ENCODE measurements at places on chromosomes 13 and 19.

GRCh38 chr19:19145281-19145680 lies 7.0 kb upstream of the TMEM161A start:
- no peak for DNase-seq

DNA sequence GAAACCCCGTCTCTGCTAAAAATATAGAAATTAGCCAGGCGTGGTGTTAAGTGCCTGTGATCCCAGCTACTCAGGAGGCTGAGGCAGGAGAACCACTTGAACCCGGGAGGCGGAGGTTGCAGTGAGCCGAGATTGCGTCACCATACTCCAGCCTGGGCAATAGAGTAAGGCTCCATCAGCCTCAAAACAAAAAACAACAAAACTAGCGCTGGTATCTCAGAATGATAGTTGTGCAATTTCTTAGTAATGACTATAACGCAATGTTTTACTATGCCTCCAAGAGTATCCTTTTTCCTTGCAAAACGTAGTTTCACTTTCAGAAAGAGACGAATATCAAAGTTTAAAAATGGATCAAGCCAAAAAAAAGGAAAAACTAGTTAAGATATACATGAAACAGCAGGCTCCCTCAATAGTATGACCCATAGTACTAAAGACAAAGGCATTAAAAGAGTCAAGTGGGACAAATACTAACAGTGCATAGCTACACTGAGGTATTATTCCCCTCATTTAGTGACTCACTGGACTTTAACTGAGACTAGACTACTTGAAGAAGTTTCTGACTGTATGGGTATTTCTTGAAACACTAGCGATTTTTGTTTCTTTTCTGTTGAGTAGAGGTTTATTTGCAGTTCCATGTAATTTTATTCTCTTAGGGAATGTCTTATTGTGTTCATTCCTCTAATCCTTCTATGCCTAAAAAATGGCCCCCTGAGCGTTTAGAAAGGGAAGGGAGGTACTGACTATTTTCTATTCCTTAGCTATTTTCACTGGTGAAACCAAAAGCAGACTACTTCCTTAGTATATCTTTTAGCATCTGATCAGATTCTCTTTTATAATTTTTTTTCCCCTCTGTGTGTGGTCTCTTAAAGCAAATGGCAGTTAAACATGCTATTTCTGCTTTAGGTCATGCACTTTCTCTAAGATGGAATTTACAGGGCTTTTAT lies 10.4 kb upstream of the ITM2B start:
- no peak for DNase-seq

- no peak for DNase-seq
Measured at GRCh38 chr13:94561126-94561525, 34.8 kb downstream of the TGDS start.

GRCh38 chr13:103203735-103204330 lies 137.6 kb upstream of the SLC10A2 start:
- DNase-seq: no peak

DNA sequence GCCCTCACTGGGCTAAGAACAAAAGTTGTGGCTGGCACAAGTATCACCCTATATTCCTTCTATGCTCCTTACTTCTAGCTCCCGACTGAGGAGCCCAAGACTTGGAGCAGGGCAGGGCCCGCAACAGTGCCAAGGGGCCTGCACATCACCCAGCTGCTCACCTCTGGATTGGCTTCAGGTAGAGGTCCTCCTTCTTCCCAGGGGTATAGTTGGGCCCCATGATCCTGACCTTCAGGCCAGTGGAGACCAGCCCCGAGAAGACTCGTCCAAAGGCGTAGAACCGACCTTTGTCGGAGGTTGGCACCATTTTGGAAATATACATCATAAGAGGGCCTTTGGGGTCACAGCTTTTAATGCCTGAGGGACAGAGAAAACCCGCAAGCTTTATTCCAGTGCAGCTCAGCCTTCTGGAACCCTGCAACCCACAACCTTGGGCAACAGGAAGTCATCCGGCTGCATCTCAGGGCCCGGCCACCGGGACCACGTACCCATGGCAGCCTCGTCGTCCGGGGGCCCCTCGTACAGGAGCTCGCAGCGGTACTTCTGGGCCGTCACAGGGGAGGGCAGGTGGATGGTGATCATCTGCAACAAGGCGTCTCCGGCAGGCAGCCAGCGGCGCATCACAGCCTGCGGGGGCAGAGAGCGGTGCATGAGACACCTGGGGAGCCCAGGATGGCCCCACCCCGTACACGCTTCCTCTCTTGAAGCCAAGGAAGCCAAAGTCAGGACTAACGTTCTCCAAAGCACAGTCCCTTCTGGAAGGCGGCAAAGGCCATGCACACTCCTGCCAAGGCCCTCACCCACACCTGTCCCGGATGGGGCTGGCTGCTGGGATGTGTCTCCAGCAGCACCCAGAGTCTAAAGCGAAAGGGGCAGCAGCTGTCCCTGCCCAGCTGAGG lies 4.7 kb downstream of the EEF2 start:
- no peak for DNase-seq

GRCh38 chr19:35076026-35076370 lies 34.5 kb downstream of the HPN start:
- DNase-seq: no peak

GRCh38 chr19:30733826-30734550 lies 361.8 kb downstream of the ZNF536 start:
- no peak for DNase-seq

- DNase-seq: no peak
Measured at GRCh38 chr13:66543780-66544179, 686.4 kb downstream of the PCDH9 start.

- no peak for DNase-seq
Measured at GRCh38 chr19:50406156-50406820, 12.4 kb upstream of the SPIB start.

DNA sequence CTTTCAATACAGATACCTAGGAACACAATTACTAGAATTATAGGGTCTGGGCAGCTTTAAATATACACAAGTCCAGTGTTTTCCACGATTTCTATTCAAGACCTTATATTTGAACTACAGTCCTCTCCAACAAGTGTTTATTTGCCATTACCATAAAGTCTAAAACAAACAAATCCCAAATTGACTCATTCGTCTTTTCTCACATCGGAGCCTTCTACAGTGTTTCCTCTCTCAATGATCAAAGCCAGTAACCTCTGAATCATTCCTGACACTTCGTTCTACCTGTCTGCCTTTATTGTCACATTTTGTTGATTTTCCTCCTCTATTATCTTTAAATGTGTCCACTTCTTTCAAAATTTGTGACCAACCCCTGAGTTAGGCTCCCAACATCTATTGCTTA lies 1356.5 kb upstream of the SLC10A2 start:
- DNase-seq: no peak

DNA sequence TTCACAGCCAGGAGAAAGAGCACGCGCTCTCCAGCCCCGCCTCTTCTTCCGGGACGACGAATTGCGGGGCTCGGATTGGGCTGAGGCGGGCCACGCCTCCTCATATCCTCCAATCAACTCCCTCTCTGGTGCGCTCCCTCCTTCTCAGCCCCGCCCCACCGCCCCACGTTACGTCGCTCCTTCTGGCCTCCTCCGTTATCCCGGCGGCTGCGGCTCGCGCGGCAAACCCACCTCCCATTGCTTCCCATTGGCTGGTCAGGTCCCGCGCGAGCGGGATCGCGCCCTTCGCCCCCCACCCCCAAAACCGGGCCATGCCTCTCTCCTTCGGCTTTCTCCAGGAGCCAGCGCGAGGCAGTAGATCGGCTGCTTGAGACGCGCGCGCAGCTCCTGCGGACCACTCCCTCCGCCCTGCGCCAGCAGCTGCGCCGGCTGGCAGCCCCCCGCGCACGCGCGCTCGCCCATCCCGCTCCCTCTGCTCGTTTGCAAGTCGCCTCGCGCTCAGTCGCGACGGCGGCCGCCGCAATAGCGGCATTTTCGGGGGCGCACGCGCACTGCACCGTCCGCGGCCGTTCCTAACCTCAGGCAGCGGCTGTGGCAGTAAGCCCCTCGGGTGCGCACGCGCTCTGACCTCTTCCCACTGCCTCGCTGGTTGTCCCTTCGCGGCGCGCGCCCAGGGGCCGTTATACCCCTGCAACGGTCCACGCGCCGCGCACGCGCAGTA lies 512 bp upstream of the ARHGAP35 start:
- DNase-seq: peak; percentile 99

- no peak for DNase-seq
Measured at GRCh38 chr13:78841358-78841963, 182.5 kb upstream of the OBI1 start.

DNA sequence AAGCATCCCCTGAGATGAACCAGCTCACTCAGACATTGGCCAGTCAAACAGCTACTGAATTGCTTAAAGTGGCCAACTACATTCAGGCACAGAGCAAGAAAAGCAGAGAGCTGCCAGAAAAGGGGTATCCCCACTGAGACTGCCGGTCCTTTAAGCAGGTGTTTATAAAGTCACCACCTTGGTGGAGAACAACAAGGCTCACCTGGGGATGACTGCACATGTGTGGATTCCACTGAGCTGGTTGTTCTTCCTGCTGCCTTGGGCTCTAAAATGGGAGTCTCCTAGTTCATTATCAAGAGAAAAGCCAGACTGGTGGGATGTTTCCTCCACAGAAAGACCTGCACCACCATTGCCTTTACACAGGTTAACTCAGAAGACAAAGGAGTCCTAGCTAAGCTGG lies 51.8 kb upstream of the IPO5 start:
- DNase-seq: no peak

DNA sequence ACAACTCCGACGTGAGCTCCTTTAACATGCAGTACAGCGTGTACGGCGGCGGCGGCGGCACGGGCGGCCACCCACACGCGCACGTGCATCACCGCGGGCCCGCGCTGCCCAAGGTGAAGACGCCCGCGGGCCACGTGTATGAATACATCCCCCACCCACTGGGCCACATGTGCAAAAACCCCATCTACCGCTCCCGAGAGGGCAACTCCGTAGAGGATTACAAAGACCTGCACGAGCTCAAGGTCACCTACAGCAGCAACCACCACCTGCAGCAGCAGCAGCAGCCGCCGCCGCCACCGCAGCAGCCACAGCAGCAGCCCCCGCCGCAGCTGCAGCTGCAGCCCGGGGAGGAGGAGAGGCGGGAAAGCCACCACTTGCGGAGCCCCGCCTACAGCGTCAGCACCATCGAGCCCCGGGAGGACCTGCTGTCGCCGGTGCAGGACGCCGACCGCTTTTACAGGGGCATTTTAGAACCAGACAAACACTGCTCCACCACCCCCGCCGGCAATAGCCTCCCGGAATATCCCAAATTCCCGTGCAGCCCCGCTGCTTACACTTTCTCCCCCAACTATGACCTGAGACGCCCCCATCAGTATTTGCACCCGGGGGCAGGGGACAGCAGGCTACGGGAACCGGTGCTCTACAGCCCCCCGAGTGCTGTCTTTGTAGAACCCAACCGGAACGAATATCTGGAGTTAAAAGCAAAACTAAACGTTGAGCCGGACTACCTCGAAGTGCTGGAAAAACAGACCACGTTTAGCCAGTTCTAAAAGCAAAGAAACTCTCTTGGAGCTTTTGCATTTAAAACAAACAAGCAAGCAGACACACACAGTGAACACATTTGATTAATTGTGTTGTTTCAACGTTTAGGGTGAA lies 6.6 kb downstream of the SLITRK5 start:
- no peak for DNase-seq

GRCh38 chr13:70353096-70353495 lies 244.8 kb upstream of the KLHL1 start:
- no peak for DNase-seq

DNA sequence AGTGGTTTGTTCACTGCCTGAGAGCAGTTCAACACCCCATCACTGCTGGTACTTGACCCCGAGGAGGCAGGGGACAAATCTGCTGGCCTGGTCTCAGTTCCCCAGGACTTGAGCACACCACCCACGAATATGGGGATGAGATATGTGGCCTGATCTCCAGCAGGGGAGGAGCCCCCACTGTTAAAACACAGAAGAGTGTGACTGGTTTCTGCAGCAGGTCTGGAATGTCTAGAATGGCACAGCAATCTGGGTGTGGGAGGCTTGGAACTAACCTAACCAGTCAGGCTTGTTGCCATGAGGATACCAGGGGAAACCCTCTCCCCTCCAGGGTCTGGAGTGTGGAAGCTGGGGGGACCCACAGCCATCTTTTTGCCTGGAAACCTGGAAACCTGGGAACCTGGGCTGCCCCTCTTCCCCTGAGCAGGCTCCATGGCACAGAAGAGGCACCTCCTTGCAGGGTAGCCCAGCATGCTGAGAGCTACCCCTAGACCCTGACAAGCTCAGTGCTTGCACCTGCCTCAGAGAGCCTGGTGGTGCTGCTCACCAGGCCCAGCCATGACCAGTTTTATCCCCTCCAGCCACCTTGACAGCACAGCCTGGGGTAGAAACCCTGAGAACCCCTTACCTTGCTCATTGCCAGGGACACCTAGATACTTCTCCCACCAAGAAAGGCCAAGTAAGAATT lies 273.8 kb downstream of the LIG4 start:
- DNase-seq: no peak

DNA sequence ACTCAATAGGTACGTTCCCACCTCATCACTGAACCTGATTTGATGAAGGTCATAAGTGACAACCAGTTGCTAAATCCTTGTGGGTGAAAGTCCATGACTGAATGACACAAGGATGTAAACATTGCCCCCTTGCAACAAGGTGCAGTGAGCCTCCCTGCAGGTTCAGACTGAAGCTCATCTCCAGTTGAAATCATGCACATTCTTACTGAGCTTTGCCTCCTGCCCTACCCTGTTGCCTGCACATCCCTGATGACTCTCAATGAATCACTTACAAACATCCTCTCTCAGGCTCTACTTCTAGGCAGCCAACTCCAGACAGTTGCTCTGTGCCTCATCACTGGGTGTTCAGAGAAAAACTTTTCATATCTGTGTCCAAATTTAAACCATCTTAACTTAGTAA lies 42.5 kb upstream of the ARGLU1 start:
- peak; percentile 48 for DNase-seq

DNA sequence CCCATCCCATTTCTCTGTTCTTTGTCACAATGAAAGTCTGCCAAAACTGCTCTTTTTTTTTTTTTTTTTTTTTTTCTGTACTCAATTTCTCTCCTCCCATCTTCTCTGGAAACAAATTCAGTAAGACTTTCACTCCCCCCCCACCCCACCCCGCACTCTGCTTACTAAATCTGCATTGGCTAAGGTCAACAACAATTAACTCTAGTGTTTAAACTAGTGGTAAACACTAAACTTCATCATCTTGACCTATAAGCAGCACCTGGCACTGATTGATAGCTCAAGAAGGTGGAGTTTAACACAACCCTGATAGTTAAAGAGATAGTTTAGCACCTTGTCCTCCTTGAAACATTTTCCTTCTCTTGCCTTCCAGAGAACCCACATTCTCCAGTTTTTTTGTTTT lies 14.1 kb upstream of the KLF12 start:
- no peak for DNase-seq

GRCh38 chr13:32378012-32378411 lies 49.9 kb downstream of the N4BP2L1 start:
- no peak for DNase-seq

DNA sequence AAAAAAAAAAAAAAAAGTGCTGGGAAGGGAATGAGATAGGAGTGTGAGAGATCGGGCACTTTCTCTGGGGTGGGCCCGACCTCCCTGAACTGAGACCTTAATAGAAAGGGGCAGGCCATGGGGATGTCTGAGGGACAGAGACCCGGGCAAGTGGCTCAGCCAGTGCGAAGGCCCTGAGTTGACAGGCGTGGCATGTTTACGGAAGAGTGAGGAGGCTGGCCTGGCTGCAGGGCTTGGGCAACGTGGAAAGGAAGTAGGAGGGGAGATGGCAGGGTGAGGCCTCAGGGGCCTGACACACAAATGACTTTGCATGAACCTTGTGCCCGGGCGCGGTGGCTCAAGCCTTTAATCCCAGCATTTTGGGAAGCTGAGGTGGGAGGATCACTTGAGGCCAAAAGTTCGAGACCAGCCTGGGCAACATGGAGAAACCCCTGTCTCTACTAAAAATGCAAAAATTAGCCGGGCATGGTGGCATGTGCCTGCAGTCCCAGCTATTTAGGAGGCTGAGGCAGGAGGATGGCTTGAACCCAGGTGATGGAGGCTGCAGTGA lies 13.9 kb downstream of the FCHO1 start:
- no peak for DNase-seq

GRCh38 chr13:44425041-44425814 lies 51.6 kb downstream of the SERP2 start:
- DNase-seq: no peak

Data from fibroblast of upper back skin (primary cell).